Activated effector memory CD4-positive, alpha-beta T cell treated with Interleukin-2 at 50 U/mL for 16 hours (primary cell): ENCODE measurements at places on chromosomes 2 and 18.

- DNase-seq = no peak
Observed at GRCh38 chr2:60643747-60644146, 90.3 kb upstream of the BCL11A start.

DNA sequence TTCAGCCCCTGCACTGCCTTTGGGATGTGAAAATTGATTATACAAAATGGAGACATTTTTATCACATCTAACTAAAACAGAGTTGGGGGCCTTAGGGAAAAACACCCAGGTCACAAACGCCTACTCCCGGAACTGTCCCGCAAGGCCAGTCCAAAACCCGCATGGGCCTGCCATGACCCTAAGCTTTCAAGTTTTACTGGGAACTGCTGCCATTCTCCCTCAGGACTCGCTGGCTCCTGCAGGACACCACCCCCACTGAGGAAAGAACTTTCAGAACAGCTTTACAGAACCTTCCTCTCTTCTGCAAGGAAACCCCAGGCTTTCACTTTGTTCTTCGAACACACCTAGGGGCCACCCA is 320.4 kb upstream of the HS6ST1 start:
- DNase-seq = no peak

- DNase-seq = no peak
Observed at GRCh38 chr2:13745330-13745729, 887.2 kb upstream of the LRATD1 start.

GRCh38 chr18:78611869-78612268 is 367.7 kb upstream of the SALL3 start:
- no peak for DNase-seq

- peak; percentile 41 for DNase-seq
Observed at GRCh38 chr2:15142069-15142689, 419.0 kb downstream of the NBAS start.

GRCh38 chr2:27322301-27322765 is 564 bp downstream of the MPV17 start:
- DNase-seq = no peak

- DNase-seq = no peak
Observed at GRCh38 chr18:37393945-37394609, 171.5 kb downstream of the CELF4 start.

GRCh38 chr2:213290501-213290900 is 6.2 kb downstream of the SPAG16 start:
- no peak for DNase-seq

DNA sequence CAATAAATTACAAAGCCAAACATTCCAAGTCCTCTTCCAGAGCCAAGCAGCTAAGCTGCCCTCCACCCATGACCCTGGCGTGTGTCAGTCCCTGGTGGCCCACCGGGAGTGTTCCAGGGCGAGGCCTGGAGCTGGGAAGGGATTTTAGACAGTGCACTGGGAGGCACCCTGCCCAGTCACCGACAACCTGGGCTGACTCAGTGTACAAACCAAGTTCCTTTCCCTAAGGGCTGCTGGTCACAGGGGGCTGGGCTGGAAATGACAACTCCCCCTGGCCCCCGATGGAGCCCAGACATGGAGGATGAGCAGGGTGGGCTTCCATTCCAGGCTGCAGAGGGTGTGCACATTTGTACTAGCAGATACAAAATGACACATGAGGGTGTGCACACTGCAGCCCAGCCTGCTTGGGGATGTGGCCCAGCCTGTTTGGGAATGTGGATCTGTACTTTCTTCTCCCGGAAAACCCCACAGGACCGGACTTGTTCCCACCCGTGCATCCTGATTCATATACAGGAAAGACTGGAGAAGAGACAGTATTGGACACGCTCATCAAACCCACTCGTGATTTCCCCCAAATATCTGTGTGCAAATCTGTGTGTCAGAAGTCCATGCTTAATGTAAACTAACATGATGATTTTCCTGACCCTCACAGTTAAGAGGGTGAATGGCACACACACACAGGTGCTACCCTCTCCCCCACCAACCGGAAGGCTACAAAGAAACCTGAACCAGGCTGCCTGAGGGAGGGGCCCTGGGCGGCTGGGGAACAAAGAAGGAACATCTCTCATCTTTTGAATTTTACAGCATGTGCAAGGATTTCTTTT is 58.9 kb downstream of the NDUFA10 start:
- no peak for DNase-seq

DNA sequence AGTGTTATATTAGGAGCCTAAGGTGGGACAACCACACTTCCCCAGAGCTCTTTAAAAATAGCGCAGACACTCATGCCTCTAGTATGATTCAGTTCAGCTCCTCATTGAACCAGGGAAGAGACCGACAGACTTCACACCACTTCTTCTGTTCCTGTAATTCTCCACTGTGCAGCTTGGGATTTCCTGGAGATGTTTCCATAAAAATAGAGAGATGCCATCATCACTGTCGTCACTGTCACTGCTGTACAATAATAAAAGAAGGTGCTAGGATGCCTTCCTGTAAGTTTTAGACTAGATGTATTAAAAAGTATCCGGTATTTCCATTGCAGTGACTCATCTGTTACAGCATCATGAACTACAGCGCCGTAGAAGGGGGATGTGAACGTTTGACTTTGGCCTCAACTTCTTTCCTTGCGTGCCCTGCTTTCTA is 110.9 kb downstream of the FAM210A start:
- DNase-seq = no peak

DNA sequence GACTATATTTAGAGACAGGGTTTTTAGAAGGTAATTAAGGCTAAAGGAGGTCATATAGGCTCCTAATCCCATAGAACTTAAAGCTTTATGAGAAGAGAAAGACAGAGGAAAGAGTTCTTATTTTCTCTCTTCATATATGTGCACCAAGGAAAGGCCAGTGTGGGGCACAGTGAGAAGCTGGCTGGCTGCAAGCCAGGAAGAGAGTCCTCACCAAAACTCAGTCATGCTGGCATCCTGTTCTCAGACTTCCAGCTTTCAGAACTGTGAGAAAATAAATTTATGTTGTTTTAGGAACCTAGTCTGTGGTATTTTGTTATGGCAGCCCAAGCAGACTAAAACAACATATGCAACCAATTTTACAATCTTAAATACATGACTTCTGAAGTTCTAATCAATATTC is 31.5 kb upstream of the ATIC start:
- DNase-seq = no peak

DNA sequence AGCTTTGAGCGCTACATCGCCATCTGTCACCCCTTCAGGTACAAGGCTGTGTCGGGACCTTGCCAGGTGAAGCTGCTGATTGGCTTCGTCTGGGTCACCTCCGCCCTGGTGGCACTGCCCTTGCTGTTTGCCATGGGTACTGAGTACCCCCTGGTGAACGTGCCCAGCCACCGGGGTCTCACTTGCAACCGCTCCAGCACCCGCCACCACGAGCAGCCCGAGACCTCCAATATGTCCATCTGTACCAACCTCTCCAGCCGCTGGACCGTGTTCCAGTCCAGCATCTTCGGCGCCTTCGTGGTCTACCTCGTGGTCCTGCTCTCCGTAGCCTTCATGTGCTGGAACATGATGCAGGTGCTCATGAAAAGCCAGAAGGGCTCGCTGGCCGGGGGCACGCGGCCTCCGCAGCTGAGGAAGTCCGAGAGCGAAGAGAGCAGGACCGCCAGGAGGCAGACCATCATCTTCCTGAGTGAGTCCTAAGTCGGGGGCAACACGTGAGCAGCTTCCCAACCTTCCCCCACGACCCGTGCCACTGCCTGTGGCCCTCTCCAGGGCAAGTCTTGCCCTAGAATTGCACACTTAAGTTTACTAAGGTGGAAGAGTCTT is 928 bp downstream of the GPR39 start:
- DNase-seq = no peak

DNA sequence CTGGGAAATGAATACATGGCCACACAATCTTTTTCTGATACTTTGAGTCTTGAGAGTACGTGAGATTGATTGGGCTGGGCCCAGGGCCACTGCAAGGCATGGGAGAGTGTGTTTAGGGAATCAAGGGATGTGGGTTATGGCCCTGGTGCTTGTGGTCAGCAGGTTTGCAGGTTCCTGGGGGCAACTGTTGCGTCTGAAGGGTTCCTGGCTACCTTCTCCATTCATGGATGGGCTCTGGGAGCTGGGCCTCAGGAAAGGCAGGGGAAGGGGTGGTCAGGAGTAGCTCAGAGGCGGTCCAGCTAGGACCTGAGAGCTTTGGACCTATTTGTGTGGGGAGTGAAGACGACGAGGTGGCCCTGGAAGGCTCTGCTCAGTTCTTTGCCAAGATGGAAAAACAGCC is 8.4 kb upstream of the ZAP70 start:
- no peak for DNase-seq

DNA sequence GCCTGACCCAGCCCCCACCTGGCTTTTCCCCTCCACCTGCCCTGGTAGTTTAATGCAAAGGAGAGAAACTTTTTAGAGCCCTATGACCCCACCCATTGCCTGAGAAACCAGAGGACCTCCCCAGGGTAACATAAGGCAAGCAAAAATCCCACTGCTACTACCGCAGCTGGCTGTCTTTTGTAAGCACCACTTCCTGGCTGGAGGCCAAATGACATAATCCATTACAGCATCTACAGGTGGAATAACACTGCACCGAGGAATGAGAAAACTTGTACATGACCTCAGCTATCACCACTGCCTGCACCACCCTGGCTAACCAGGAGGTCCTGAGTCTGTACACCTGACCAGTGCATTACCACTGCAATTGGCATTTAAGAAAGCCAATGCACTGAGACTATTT is 149.6 kb upstream of the GALNT5 start:
- DNase-seq = no peak

GRCh38 chr2:120346026-120346666 is at the start of gene INHBB:
INHBB (plus strand) TSS chr2:120346136; CDS start chr2:120346189, 53 bp downstream.
- DNase-seq = no peak

DNA sequence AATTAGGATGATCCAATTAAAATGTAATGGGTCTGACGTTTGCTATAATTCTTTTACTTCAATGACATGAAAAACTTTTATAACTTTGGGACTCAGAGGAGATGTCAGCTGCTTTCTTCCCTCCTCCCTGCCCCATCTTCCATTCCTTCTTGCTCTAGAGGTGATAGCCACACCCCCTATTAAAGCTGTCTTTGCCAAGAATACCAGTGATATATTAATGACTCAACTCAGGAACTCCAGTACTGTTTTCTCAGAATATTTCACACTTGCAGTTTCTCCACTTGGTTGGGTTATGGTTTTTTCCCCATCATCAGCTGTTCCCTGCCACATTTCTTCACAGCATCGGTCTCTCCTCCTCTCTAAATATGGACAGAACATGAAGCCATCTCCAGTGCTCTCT is 184.0 kb downstream of the KCNE4 start:
- no peak for DNase-seq

- DNase-seq = no peak
Observed at GRCh38 chr2:207041786-207042554, 102.7 kb downstream of the CPO start.

DNA sequence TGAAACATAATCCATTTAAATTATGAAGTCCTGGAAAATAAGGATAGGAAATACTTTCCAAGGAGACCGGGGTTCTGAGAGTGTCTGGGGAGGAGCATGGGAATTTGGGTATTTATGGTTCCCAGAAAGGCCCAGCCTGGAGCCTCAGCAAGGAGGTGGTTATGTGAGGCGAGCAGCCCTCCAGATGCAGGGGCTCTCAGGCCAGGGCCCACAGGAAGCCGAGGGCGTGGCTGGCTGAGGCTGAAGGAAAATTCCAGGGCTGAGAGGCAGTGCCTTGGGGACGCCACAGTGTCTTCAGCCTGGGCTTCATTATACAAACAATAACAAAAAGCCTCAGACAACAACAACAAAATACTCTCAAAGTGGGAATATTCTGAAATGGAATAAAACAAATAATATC is 86.9 kb upstream of the SERPINE2 start:
- DNase-seq = no peak

GRCh38 chr2:190780594-190780993 is 100.0 kb upstream of the GLS start:
- DNase-seq = no peak

DNA sequence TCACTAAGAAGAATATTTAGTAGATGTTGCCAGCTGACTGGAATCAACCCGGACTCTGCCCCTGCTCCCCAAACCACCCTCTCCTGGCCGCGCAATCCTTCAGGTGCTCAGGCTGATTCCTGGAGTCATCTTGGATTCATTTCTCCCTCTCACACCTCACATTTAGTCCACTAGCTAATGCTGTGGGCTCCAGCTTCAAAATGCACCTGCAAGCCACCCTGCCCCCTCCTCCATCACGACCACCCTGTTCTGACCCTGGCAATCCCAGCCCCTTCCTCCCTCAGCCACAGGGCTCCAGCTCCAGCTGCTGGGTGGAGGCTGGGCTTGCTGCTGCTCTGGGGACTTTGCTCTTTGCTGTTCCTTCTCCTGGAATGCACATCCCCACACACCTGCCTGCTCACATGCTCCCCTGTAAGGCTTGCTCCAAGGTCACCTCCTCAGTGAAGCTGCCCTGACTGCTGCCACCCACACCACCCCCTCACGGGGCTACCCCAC is 61.3 kb upstream of the SH3RF3 start:
- no peak for DNase-seq

DNA sequence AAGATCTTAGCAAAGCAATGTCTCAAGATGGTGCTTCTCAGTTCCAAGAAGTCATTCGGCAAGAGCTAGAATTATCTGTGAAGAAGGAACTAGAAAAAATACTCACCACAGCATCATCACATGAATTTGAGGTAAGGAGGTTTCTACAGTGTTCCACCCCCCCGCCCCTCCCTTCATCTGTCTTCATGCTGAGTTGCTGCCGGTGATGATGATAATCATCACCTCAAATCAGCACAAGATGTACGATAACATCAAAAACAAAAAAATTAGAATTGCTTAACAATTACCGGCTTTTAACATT is 14.6 kb downstream of the UGP2 start:
- DNase-seq = peak; percentile 50

GRCh38 chr2:98859323-98859722 is 76.7 kb downstream of the CRACDL start:
- DNase-seq = no peak

GRCh38 chr2:29614295-29614830 is 307.0 kb downstream of the ALK start:
- no peak for DNase-seq

- DNase-seq = no peak
Observed at GRCh38 chr2:56109994-56110393, 73.8 kb upstream of the CCDC85A start.

GRCh38 chr2:64157792-64158191 is 13.6 kb upstream of the PELI1 start:
- DNase-seq = no peak

DNA sequence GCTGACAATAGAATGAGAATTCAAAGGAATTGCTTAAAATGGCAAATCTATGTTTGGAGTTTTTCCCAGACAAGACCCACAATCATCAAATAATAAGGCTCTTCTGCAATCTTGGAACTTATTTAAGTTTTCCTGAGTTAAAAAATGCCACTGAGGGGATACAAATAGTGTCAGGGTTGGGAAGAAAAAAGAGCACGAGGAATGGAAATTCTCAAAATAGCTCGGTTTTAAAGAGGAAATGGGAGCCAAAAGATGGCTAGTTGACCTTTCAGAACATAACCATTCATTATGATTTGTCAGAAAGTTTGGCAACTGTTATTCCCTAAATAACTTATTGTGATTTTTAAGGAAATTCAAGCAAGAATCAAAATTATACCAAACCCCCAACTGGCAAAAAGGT is 127.7 kb downstream of the RAPGEF4 start:
- no peak for DNase-seq

- no peak for DNase-seq
Observed at GRCh38 chr2:48508461-48509124, 21.4 kb upstream of the STON1 start.

- DNase-seq = no peak
Observed at GRCh38 chr2:237341872-237342271, 72.1 kb downstream of the COL6A3 start.
